ENCODE measurements at places on chromosomes 4 and X.

GRCh38 chr4:173243917-173244658, 75.5 kb downstream of the GALNT7 start:
- no peak for DNase-seq

GRCh38 chr4:29718136-29718535, 1002.0 kb upstream of the PCDH7 start:
- DNase-seq: no peak

GRCh38 chrX:151929126-151929525, 16.4 kb downstream of the MAGEA4 start:
- DNase-seq: no peak

GRCh38 chrX:19515615-19516105, 352 bp upstream of the MAP3K15 start:
- DNase-seq: no peak

GRCh38 chr4:52106191-52106590, 55.1 kb downstream of the SPATA18 start:
- DNase-seq: no peak

DNA sequence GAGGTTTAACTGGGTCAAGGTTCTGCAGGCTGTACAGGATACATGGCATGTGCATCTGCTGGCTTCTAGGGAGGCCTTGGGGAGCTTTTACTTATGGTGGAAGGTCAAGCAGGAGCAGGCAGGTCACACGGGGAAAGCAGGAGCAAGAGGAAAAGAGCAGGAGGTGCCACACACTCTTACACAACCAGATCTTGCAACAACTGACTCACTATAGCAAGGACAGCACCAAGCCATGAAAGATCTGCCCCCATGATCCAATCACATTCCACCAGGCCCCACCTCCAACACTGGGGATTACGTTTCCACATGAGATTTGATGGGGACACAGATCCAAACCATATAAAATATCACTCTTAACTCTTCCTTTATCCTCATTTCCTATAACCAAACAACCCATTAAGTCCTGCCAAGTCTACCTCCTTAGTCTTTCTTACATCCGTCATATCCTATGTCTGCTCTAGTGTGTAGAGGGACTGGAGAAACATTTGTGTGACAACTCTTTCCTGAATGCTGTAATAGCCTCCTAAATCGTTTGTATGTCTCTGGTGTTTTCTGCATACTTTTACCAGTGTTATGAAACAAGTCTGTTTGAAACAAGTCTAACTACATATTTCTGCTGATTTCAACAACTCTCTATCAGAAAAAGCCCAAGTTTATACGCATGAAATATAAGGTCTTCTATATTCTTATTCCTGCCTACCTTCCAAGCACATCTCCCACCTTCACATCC, 8.3 kb upstream of the RAP2C start:
- no peak for DNase-seq

GRCh38 chrX:136034668-136035067, 49.4 kb downstream of the SLC9A6 start:
- DNase-seq: no peak

DNA sequence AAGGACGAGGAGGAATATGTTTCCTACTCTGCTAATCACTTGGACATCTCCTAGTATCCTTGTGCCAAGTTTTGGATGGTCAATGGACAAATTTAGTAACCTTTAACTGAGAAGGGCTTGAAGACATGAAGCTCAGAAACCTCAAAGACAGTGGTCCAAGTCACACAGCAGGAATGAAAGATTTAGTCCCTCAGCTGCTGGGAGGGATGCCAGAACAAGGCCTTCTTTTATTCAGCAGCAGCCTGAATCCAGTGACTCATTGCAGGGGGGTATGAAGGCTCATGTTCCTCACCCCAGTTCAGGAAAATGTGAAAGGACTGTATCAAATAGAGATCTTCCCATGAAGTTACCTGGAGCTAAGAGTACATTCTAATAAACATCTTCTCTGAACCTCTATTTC, 214.9 kb upstream of the UGT8 start:
- DNase-seq: no peak

GRCh38 chrX:9677098-9677739, 88.4 kb downstream of the GPR143 start:
- DNase-seq: peak; percentile 2

DNA sequence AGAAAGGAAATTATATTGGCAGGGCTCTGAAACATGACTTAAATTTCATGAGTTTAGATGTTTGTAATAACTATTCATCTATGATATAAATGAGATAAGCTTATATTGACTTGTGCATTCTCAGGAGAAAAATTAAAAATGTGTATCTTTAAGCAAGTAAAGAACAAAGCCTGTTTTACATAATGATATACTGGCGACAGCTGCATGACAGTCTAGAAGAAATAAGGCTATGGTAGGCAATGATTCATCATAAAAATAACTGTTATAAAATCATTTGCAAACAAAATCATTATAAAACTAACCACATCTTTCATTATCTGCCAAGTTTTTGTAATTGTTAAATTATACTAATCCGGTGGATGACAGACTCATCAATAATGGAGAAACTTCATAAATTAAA, 188.1 kb downstream of the ADAM29 start:
- no peak for DNase-seq

- DNase-seq: no peak
These were observed 361.4 kb downstream of the TEX13C start for GRCh38 chrX:125681058-125681457.

- no peak for DNase-seq
These were observed 184.1 kb downstream of the CBR4 start for GRCh38 chr4:168825975-168826374.

GRCh38 chrX:109632906-109633504, 8.0 kb upstream of the KCNE5 start:
- no peak for DNase-seq

DNA sequence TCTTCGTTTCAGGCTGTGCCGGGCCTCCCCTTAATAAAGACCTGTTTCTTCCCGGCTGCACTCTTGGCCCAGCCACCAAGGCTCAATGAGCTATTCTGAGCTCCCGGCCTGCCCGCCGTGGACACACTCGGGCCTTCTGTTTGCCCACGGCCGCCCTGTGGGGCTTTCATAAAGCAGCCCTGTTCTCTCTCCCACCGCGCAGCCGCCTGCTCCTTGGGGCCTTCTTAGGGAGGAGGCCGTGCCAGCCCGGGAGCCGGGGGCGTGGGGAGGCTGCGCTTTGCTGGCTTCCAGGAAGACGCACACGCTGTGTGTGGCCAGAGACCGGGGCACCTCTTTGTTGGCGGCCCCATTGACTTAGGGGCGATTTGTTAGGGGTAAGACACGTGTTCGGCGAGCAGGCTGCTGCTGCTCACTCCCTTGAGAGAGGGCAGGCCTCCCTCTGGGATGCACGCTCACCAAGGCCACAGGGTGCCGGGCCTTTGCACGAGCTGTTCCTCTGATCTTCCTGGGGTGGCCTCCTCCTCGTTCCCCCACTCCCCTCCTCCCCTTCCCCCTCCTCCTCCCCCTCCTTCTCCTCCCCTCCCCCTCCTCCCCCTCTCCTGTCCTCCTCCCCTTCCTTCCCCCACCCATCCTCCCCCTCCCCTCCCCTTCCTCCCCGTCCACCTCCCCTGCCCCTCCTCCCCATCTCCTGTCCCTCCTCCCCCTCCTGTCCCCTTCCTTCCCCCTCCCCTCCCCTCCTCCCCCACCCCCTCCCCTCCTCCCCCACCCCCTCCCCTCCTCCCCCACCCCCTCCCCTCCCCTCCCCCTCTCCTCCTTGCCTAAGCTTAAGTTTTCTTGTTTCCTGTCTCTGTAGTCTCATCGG, 11.3 kb downstream of the BLOC1S4 start:
- no peak for DNase-seq

DNA sequence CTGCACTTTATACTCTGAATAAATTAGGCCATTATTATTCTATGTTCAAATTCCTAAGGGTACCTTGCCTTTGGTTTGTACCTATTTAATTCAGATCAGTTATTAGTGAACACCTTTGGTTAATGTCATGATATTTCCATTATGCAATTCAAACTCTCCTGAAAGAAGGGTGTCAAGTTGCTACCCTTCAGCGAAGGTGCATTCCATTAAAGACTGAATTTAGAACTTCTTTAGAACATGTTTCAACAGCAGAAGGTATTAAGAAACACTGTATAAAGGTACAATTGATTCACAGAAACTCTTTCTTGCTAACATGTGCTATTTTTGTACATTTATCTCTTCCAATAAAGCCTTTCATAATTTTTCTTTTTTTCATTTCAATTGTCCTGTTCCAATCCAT, 1545.4 kb upstream of the PCDH10 start:
- DNase-seq: no peak

DNA sequence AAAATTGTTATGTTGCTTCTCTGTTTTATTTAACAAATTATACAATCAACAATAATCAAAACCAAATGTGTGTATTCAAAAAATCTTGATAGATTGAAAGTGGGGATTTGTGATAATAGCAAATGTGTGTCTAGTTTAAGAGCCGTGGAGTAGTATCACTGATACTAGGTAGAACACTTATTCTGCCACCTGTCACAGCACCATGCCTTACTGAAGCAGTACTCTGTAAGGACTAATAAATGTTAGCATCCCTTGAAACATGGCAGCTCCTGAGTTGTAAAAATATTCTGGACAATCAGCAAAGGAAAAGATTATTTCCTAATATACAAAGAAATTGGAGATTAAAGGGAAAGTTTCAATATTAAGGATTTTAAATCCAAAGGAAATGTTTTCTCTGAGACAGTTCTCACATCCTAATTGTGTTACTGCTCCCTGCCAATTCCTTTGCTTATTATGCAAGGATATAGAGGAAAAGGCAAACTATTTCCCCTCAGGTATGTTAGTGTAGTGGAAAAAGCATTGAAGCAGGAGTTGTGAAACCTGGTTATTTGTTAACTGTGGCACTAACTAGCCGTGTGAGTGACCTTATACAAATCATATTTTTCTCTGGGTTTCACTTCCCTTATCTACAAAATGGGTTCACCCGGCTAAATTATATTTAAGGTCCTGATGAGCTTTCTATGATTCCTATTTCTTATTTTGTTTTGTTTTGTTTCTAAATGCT, 303.1 kb downstream of the ARHGAP24 start:
- DNase-seq: no peak

GRCh38 chr4:59608466-59608865, 1591.7 kb upstream of the ADGRL3 start:
- DNase-seq: no peak

GRCh38 chr4:156193106-156193505, 239.4 kb upstream of the CTSO start:
- DNase-seq: no peak

DNA sequence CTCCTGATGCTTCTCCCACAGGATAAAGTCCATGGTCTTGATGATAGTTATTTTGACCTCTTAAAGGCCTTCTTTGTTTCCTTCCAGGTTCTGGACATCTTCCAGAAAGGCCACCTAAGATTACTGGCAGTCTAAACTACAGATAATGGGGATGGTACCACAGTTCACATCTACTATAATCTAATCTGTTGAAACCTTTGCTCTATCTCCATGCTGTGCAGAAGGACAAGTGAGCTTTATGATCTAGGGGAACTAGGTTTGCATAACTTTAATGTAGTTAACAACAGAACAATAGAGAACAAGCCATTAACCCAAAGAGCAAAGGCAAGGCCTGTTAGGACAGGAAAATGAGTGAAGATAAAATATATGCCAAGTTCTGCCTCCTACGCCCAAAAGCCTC, 103.9 kb upstream of the KLHL13 start:
- DNase-seq: no peak

DNA sequence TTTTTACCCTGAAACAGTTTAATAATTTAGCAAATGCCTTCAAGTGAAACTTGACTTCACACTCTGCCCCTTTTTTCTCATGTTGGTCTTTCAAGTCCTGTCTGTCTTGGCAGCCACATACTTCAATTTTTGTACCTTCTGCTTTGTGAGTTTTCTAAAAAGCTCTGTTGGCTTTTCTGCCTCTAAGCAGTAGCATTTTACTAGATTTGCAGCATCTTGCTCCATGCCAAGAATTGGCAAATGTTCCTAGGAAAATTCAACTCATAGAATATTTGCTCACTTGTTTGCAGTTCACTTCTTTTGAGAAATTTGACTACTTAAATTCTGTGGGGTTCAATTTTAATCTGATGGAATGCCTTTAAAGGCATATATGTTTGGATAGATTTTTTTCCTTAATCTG, 59.2 kb downstream of the FAM47A start:
- DNase-seq: no peak

- DNase-seq: no peak
These were observed 778.1 kb downstream of the SH3BGRL start for GRCh38 chrX:81979806-81980515.

- DNase-seq: no peak
These were observed 5.0 kb downstream of the FUNDC2 start for GRCh38 chrX:155031657-155032056.

GRCh38 chr4:30182786-30183185, 537.4 kb upstream of the PCDH7 start:
- no peak for DNase-seq

GRCh38 chrX:48580662-48581061, 6.4 kb downstream of the RBM3 start:
- DNase-seq: no peak

- DNase-seq: no peak
These were observed 55.2 kb downstream of the TACR3 start for GRCh38 chr4:103664436-103665075.

DNA sequence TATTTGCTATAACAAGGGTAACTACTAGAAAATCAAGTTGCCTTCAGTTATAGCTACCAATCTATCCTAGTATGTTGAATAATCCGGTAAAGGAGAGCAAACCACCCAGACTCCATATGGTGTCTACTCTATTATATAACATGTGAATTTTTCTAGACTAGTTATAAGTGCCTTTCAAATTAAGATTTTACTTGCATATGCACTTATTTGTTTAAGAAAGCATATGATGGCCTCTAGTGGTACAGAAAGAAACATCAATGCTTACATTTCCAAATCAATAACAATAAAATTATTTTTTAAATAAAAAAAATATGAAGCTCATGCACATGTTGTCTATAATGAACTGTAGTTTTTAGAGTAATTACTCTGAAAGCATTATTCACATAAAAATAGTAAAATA, 1516.4 kb upstream of the PABPC4L start:
- DNase-seq: no peak

Data from activated T-cell treated with anti-CD3 and anti-CD28 coated beads for 24 hours (primary cell).